Neural progenitor cell (in vitro differentiated cells): ENCODE measurements at places on chromosomes 16 and 17. TPM values are rescaled to one million over a fixed set of nuclear protein-coding genes. Genes with fewer than 3 reads are reported as not detected.

GRCh38 chr17:51629232-51629631 is 368.9 kb downstream of the UTP18 start:
- DNase-seq: no peak

DNA sequence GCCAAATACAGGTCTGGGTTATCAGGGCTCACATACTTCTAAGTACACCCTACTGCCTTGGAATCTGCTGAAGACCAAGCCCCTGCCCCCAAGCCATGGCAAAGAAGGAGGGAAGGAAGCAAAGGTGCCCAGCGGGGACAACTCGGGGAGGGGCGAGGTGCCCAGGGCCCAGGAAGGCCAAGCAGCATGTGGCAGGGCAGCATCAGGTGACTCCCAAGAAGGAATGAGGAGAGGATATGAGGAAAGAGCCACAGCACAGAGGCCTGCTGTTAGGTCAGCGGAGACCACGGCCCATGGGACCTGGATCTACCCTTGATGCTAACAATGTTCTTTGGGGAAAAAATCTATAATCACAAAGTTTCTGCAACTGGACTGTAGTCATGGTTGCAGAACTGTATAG is 142.6 kb upstream of the CRHR1 start:
- DNase-seq: no peak

- no peak for DNase-seq
Observed at GRCh38 chr16:68356249-68356918, 45.6 kb downstream of the PRMT7 start.

DNA sequence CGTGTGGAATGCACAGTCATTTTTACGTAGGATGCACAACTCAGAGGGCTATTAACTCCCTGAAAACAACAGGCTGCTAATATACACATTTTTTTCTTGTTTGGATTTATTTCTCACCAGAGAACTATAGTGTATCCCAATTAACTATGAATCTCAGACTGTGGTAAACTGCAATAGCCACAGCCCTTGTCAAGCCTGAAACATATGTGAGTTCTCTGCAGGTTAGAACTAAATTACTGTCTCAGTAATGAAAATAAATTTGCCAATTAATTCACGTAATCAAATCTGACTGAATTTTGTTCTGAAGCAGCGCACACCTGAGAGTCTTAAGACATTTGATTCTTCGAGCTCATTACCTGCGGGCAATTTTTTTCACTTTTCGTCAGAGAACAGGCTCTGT is 318.6 kb downstream of the PMP22 start:
- DNase-seq: no peak

GRCh38 chr17:79937391-79938335 is 98.0 kb downstream of the TBC1D16 start:
- DNase-seq: peak; percentile 73

GRCh38 chr17:27597783-27598320 is 33.1 kb upstream of the LGALS9 start:
- DNase-seq: no peak

GRCh38 chr17:82841921-82842596 is 2.2 kb upstream of the ZNF750 start:
- no peak for DNase-seq

- DNase-seq: no peak
Observed at GRCh38 chr16:4389051-4389955, 17.7 kb downstream of the VASN start.

DNA sequence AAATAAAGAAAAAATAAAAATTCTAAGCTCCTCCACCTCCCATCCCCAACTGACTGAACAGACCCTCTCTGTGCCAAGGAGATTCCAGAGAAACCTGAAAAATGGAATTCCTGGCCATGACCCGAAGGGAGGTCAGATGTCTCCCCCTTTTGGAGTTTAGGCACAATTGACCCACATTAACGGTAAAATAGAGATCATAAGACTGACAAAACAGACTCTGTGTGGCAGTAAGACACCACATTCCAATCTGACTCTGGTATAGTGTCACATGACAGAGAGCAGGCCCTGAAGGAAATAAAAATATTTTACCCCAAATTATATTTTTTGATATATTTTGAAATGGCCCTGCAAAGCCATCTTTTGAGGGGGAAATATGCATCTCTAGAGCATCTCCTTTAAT is 115.1 kb upstream of the ZKSCAN2 start:
- DNase-seq: no peak

- no peak for DNase-seq
Observed at GRCh38 chr16:84746875-84747274, 47.1 kb downstream of the USP10 start.

DNA sequence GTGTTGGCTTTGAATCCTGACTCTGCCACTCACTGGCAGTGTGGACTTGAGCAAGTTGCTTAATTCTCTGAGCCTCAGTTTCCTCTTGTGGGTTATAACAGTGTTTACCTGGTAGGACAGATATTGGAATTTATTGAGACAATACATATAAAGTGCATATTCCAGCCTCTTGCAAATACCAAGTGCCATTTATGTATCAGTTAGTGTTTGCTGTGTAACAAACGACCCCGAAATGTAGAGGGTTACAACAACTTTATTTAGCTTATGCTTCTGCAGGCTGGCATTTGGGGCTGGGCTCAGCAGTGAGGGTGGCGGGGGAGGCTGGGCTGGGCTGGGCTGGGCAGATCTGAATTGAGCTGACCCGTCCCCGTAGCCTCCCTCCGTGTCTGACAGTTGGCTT is 42.4 kb upstream of the IL21R start:
- DNase-seq: no peak

DNA sequence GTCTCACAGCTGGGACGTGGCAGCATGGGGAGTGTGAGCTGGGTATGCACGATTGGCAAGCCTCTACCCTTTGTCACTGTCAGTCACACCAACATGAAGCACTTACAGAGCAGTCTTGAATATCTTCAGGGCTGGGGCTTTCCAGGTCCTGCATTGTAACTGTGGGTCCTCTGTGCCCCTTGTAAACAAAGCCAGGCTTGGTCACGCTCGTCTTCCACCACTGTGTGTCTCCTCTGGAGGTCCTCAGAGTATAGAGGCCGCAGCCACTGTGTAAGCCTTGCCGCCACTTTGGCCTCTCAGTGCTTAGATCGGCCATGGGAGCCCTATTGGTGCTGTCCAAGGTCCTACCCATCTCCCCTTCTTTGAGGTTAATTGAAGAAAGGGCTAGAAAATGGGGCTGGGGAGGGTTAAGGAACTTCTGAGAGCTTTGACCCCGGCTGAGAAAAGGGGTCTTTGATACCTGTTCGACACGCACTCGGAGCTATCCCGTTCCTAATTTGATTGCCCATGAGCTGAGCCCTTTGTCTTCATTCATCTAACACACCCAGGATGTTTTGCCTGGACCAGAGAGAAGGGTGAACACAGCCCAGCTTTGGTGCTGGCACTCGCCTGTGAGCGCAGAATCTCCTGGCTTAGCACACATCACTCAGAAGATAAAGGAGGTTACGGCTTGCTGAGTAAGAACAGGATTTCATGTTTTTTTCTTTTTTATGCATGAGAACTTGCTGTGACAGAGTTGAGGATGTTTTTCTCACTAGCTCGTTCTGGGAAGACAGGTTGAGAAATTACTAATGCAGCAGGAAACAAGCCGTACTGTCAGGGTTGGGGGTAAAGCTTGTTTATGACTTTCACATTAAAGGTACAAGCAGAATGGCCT is 267.9 kb downstream of the CPPED1 start:
- peak; percentile 88 for DNase-seq

DNA sequence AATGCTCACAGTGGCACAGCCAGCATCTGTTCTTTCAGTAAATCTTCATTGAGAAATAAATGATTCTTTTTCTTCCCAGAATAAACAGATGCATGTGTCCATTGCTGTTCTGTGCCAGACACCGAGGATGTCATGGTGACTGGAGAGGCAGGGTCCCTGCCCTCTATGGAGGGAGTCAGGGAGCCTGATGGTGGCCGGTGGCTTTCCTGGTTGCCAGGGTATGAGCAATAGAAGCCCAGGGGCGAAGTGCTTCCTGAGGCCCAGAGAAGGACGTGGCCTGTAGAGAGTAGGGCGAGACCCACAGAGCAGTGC is 29.9 kb upstream of the NUDT16L1 start:
- no peak for DNase-seq

DNA sequence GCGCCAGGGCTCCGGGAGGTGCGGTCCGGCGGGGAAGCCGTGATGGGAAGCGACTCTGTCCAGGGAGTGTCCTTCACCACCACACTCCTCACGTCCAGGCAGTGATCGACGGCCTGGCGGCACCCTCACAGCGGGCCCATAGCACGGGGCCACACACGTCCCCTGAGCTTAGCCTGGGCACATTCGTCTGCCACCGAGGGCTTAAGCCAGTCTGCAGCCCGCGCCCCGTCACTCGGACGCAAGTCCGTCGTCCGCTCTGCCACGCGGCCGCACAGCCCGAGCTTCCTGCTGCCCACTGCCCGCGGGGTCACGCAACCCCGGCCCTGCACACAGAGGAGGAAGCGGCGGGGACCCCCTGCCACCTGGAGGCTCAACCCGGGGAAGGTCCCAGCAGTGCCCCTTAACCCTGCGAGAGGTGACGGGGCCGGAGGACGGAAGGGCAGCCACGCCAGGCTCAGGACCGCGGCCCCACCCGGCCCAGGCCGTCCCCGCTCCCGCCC is 3.0 kb upstream of the TBX2 start:
- DNase-seq: no peak

DNA sequence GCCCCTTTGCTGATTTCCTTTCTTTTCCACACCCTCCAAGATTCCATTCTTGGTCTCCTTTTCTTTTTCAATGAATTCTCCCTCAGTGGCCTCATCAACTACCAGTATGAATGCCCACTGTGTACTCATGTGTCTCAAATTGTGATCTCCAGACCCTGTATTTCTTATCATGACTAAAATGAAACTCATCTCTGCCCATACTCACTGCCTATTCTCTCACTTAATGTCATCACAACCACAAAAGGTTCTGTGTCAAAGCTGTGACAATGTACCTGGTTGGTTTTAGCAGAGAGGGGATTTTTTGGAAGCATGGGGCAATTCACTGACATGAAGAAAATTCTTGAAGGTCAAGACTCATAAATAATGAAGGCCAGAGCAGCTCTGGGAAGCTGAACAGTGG is 11.5 kb upstream of the TBX4 start:
- DNase-seq: no peak

- DNase-seq: no peak
Observed at GRCh38 chr16:85681255-85681654, 7.5 kb downstream of the GINS2 start.

GRCh38 chr16:67967958-67968399 is 458 bp downstream of the SLC12A4 start:
- peak; percentile 65 for DNase-seq

The SENP3 gene
- total RNA-seq: 87.9 and 91.6 TPM in 2 replicates

The CETP gene
- 0.28 TPM in 1 of 2 replicates, not detected in the other for total RNA-seq

The SLC6A2 gene
- not detected in 2 replicates for total RNA-seq
